Thoracic aorta endothelial cell (primary cell): ENCODE measurements at places on chromosomes 2 and 18. TPM values are rescaled to one million over a fixed set of nuclear protein-coding genes. Genes with fewer than 3 reads are reported as not detected.

MMADHC gene
- total RNA-seq = 200 and 209 TPM in 2 replicates

ALPP gene
- not detected in 2 replicates for total RNA-seq

SKOR2 gene
- total RNA-seq = not detected in 2 replicates

LONRF2 gene
- total RNA-seq = under 0.01 TPM in 1 of 2 replicates, not detected in the other

GYPC gene
- 0.66 and 2.7 TPM in 2 replicates for total RNA-seq

ANO7 gene
- total RNA-seq = 0.93 and 1.7 TPM in 2 replicates

UGT1A9 gene
- not detected in 2 replicates for total RNA-seq

FOSL2 gene
- 45.6 and 51.8 TPM in 2 replicates for total RNA-seq

VAMP8 gene
- 15.8 and 28.9 TPM in 2 replicates for total RNA-seq

TMEM200C gene
- total RNA-seq = 0.22 TPM in 1 of 2 replicates, not detected in the other

CHRNG gene
- not detected in 2 replicates for total RNA-seq

REG3G gene
- not detected in 2 replicates for total RNA-seq

MALT1 gene
- 16.0 and 22.0 TPM in 2 replicates for total RNA-seq

CRYBA2 gene
- not detected in 2 replicates for total RNA-seq

PTPRN gene
- total RNA-seq = not detected in 2 replicates

SAP130 gene
- 9.2 and 14.4 TPM in 2 replicates for total RNA-seq

CCDC74B gene
- total RNA-seq = 0.66 and 0.86 TPM in 2 replicates

TEX44 gene
- total RNA-seq = not detected in 2 replicates

RAX gene
- total RNA-seq = not detected in 2 replicates

COQ10B gene
- 26.7 and 33.0 TPM in 2 replicates for total RNA-seq

SCYGR5 gene
- not detected in 2 replicates for total RNA-seq

COL4A4 gene
- total RNA-seq = 0.29 and 0.93 TPM in 2 replicates

ERLEC1 gene
- total RNA-seq = 59.7 and 86.6 TPM in 2 replicates

WDR75 gene
- 88.4 and 91.7 TPM in 2 replicates for total RNA-seq

PPP1R1C gene
- total RNA-seq = 0.43 and 0.53 TPM in 2 replicates

UGT1A10 gene
- total RNA-seq = not detected in 2 replicates

GRB14 gene
- 10.0 and 19.8 TPM in 2 replicates for total RNA-seq

KLHL41 gene
- total RNA-seq = 0.29 and 0.40 TPM in 2 replicates

LRRTM4 gene
- total RNA-seq = not detected in 2 replicates

NEURL3 gene
- total RNA-seq = not detected in 2 replicates

SLC19A3 gene
- total RNA-seq = 0.40 and 0.86 TPM in 2 replicates

RAD51AP2 gene
- total RNA-seq = not detected in 2 replicates

IL36RN gene
- total RNA-seq = not detected in 2 replicates

SIX2 gene
- 0.13 and 0.14 TPM in 2 replicates for total RNA-seq

TNS1 gene
- total RNA-seq = 37.0 and 38.2 TPM in 2 replicates

NAGK gene
- total RNA-seq = 36.5 and 44.3 TPM in 2 replicates

SETBP1 gene
- 9.5 and 12.9 TPM in 2 replicates for total RNA-seq

GALNT3 gene
- total RNA-seq = 0.13 and 0.36 TPM in 2 replicates

HOXD11 gene
- not detected in 2 replicates for total RNA-seq

GPR148 gene
- not detected in 2 replicates for total RNA-seq

DSEL gene
- total RNA-seq = 8.4 and 14.6 TPM in 2 replicates

AQP12A gene
- not detected in 2 replicates for total RNA-seq

MORN2 gene
- 15.9 and 22.2 TPM in 2 replicates for total RNA-seq

OTOF gene
- under 0.01 and 0.14 TPM in 2 replicates for total RNA-seq

SCLY gene
- total RNA-seq = 23.0 and 26.3 TPM in 2 replicates

ITPRIPL1 gene
- 1.6 and 3.7 TPM in 2 replicates for total RNA-seq

PSTPIP2 gene
- 4.7 and 12.9 TPM in 2 replicates for total RNA-seq

C2orf80 gene
- total RNA-seq = not detected in 2 replicates

FER1L5 gene
- under 0.01 and 0.07 TPM in 2 replicates for total RNA-seq

UGT1A8 gene
- not detected in 2 replicates for total RNA-seq

SLC5A7 gene
- total RNA-seq = not detected in 2 replicates

DCDC2C gene
- total RNA-seq = not detected in 2 replicates
